ENCODE measurements at places on chromosomes 2 and 18. TPM values are rescaled to one million over a fixed set of nuclear protein-coding genes. Genes with fewer than 3 reads are reported as not detected.

DNA sequence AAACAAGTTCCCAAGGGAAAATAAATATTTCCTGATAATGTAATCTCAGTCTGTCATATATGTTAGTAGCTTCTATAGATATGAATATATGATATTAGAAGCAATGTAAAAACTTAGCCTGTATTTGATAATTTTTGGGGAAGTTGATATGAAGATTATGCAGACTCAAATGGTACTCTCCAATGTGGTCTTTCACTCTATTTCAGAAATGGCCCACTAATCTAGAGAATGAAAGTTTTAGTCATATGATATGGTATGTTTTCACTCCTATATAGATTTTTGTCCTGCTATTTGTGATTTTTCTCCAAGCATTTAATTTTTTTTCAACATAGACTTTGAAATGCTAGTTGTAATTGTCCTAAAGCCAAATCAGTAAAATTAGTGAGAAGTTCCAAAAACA lies 236.7 kb upstream of the BOD1L2 start:
- no peak for DNase-seq

GRCh38 chr18:40752316-40752715 lies 1202.7 kb upstream of the PIK3C3 start:
- DNase-seq: no peak

Gene STK25
- 160 TPM for total RNA-seq

- DNase-seq: no peak
Measured at GRCh38 chr18:5853253-5853652, 42.1 kb downstream of the TMEM200C start.
